DMS79 (cell line): ENCODE measurements at places on chromosomes 13 and 19.

- DNase-seq: no peak
These were observed 683 bp upstream of the DIRAS1 start for GRCh38 chr19:2721570-2722540.

DNA sequence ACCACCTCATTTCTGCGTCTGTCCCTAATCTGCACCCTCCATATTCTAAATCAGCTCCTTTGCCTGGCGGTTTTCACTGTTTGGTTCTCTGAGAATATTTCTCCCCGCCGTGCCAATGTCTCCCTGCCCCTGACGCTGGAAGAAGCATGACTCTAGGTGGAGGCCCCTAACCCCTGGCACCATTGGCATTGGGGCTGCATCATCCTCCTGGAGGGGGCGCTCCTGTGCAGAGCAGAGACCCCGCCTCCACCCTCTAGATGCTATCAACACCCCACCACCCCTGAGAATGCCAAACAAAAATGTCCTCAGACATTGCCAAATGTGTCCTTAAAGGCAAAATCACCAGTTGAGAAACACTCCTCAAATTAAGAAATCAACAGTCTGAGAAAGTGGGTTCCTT is 6.5 kb downstream of the ZSCAN5B start:
- DNase-seq: no peak

DNA sequence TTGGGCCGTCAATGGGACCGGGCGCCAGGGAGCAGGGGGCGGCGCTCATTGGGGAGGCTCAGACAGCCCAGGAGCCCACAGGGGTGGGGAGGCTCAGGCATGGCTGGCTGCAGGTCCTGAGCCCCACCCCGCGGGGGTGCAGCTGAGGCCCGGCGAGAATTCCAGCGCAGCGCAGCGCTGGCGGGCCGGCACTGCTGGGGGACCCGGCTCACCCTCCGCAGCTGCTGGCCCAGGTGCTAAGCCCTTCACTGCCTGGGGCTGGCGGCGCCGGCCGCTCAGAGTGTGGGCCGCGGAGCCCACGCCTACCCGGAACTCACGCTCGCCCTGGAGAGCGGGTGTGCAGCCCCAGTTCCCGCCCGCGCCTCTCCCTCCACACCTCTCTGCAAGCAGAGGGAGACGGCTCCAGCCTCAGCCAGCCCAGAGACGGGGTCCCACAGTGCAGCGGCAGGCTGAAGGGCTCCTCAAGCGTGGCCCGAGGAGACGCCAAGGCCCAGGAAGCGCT is 1227.4 kb downstream of the PCDH17 start:
- no peak for DNase-seq

GRCh38 chr13:40464337-40465014 is 202.0 kb downstream of the FOXO1 start:
- DNase-seq: peak; percentile 60

- DNase-seq: peak; percentile 52
These were observed 1.6 kb upstream of the KMT2B start for GRCh38 chr19:35715981-35716800.

GRCh38 chr19:4676955-4677731 is 7.0 kb upstream of the MYDGF start:
- no peak for DNase-seq

DNA sequence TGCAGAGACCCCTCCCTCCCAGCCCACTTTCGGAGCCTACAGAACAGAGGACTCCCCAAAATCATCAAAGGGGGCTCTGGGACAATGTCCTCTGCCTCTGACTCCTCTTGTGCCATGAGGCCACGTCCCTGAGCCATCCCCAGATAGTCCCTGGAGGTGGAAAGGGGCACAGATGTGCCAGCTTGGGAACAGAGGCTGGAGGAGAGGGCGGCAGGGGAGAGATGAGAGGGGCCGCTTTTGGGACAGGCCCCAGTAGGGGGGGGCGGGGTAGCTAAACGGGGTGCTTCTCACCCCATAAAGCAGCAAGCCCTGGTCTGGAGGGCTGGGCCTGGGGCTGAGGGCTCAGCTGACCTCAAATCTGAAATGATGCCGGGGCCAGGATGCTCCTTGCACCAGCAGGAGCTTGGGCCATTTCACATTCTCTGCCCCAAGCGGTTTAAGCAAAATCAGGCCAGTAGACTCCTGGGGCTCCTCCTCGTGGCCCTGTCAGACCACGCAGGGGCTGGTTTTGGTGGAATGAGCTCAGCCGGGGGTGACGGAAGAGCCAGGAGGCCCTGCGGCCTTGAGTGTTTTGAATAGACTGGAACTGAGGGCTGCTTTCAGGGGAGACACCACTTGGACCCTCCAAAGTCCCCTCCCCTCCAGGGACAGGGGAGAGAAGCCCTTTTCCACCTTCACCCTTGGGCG is 27.1 kb downstream of the ONECUT3 start:
- DNase-seq: no peak

DNA sequence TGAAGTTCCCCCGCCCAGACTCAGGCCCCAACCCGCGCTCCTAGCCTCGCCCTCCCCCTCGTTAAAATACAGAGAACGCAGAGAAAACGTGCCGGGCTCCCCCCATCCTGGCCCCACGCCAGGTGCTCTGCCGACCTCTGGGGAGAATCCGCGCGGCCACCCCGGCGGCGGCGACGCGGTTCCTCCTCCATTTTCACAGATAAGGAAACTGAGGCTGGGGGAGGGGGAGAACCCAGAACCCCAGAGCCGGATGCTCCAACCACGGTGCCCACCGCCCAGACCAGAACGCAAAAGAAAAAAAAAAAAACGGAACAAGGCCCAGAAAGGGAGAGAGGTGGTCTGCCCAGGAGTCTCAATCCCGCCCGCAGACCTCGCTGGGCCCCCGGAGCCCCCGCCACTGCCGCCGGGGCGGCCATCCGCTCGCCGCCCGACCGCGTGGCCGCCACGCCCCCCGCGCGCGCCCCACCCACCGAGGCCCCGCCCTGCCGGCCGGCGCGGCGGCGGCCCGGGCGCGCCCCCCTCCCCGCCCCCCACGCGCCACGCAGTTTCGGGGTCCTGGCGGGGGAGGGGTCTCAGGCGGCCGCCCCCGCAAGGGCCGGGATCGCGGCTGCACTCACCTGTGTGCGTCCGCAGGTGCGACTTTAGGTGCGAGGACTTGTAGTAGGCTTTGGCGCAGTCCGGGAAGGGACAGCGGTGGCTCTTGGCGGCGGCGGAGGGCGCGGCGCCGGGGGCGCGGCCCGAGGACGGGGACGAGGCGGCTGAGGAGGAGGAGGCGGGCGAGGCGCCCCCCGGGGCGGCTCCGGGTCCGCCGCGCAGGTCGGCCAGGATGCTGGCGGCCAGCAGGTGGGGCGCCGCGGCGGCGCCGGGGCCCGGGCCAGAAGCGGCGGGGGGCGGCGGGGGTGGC is 703 bp downstream of the KLF16 start:
- DNase-seq: no peak

GRCh38 chr13:89029062-89029461 is 1357.9 kb downstream of the SLITRK5 start:
- no peak for DNase-seq

DNA sequence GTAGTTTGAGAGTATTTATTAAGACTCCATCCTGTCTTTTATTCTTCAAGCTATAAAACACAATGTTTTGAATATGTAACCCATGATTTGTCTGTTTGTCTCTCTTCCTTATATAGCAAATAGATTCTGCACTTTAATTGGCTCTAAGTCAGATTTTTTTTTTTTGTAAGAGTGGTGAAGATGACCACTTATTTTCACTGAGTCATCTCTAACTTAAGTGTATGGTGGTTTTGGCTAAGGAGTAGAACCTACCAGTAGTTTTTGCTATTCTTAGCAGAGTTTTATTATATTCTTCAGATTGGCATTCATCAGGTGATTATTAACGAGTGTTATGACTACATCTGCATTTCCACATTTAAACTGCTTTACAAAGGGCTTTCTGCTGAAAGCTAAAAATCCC is 194.7 kb downstream of the LMO7 start:
- no peak for DNase-seq

DNA sequence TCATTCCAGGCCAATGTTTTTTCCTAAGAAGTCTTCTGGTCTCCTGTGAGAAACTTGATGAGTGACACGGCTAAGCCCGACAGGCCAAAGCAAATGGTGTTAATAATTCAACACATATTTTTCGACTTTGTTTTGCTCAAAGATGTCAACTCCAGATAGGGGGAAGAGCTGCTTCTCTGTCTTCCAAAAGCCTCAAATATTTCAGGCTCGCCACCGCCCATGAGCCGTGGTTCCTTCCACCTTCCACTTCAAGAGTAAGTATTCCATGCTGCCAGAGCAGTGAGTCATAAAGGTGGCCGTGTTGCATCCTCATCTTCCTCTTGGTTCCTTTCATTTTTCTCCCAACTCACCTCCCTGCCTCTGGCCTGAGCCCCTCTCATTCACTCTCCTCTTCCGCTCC is 272.6 kb downstream of the EFNB2 start:
- no peak for DNase-seq

DNA sequence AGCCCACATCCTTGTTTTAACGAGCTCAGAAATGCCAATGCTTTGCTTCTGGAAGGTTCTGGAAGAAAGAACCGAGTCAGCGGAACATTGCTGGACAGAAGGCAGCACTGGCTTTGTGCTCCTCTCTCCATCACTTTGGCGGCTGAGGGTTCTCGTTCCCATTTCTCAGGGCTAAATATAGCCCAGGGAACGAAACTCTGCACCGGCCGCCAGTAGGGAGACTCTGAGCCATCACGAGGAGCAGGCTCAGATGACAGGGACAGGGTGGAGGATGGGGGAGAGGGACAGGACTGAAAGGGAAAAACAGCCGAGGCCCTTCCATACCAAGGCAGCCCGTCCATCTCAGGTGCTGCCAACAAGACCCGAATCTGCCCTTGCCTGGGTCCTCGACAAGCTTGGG is 166.4 kb downstream of the CACNA1A start:
- no peak for DNase-seq

- no peak for DNase-seq
These were observed 8.0 kb downstream of the TFDP1 start for GRCh38 chr13:113592571-113592970.

DNA sequence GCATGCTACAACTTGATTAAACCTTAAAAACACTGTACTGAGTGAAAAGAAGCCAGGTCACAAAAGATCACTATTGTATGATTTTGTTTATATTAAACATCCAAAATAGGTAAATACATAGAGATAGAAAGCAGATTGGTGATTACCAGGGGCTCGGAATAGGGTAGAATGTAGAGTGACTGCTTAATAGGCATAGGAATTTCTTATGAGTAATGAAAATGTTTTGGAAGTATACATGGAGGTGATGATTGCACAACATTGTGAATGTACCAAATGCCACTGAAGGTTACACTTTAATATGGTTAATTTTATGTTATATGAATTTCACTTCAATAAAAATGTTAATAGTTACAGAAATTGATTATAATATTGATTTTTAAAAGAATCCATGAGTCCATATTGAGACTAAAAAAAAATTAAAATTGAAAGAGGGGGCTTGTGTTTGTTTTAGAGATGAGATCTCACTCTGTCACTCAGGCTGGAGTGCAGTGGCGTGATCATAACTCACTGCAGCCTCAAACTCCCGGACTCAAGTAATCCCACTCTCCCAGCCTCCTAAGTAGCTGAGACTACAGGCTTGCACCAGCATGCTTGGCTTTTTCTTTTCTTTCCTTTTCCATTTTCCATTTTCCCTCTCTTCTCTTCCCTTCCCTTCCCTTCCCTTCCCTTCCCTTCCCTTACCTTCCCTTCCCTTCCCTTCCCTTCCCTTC is 85.1 kb downstream of the FNDC3A start:
- no peak for DNase-seq

DNA sequence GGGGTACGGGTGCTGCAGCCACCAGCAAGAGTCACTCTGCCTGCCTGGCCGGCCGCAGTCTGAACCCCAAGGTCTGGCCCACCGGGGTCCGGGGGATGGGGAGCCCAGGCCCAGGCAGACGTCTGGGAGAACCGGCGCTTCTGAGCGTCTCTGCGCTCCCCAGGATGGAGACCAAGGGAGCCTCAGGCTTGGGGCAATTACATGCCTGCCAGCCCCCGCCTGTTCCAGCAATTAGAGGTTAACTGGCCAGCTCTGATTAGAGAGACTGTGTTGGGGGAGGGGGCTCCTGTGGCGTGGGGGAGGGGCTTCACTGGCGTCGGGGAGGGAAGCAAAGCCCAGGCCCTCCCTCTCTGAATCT is 11.9 kb downstream of the MEIS3 start:
- DNase-seq: no peak

- no peak for DNase-seq
These were observed 11.2 kb upstream of the PRR19 start for GRCh38 chr19:42290523-42291434.

DNA sequence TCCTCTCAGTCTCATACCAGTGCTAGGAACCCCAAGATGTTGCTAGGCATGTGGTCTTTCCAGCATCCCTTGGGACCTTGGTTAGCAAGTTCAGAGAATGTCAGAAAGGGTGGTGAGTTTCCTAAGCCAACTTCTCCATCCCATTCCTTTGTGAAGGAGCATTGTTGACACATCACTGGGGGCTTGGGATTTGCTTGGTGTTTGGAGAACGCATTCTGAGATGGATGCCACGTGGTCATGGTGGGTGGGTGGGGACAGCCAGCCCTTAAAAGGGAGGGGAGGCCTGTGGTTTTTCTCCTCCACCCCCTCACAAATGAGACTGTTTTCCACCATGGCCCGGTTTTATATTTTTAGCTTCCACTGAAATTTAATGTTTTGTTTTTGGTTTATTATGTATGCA is 83.3 kb upstream of the ZNF536 start:
- DNase-seq: no peak

GRCh38 chr13:57932061-57932460 is 300.5 kb downstream of the PCDH17 start:
- DNase-seq: no peak
